ENCODE measurements at places on chromosomes 12 and 14.

DNA sequence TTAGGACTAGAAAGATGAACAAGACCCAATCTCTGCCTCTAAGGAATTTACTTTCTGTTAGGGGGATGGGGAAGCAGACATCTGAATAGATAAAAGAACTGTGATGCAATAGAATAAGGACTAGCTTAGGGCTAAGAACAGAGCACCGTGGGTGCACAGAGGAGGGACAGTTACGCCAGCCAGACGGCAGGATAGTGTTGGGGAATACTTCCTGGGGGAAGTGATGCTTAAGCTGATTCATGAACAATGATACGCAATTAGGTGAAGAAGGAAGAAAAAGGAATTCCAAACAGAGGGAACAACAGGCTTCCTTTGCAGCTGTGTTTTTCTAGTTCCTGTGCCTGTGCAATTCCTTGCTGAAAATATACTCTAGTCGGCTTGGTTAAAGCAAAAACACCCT is 501.1 kb downstream of the APAF1 start:
- no peak for DNase-seq

DNA sequence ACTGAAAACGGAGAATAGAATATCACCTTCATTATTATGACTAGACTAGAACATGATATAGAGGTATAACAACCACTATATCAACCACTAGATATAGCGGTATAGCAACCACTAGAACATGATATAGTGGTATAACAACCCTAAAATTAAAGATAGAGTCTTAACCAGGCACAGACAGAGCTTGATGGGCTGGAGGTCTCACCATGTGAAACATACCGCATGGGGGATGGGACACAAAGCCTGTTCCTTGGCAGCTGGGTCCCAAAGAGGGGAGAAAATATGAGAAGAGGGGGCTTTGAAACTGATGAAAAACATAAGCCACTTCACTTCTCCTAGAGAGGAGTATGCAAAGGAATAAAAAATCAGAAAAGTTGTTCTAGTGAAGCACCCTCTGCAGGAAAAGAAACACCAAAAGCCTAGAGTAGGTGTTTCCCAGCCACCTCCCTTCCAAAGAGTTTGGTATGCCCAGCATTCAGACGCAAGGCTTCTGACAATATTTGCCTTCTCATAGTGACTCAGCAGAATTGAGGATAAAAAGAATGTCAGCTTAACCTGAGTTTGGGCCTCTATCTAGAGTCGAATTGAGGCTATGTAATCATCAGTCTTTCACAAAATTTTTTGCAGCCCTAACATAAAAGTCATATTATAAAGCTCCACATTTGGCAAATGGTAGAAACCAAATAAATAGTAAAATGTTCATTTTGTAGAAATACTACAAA is 316.4 kb downstream of the NOVA1 start:
- no peak for DNase-seq

DNA sequence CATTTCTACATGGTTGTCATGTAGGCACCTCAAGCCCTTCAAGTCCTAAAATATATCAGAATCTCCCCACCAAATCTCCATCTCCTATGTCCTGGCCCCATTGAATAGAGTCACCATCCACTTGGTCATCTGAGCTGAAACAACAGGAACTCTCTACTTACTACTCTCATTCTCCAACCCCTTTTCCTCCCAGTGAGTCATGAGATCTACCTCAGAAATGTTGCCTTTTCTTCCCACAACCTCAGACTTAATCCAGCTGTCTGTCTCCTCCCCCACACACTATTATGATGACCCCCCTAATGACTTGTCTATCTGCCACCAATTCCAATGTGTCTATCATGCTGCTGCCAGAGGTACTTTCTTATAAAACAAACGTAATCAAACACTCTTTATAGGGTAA is 72.3 kb upstream of the TMEM263 start:
- no peak for DNase-seq

GRCh38 chr14:91229743-91230200 is 14.7 kb downstream of the GPR68 start:
- DNase-seq: no peak

GRCh38 chr12:21438643-21439042 is 1.2 kb downstream of the PYROXD1 start:
- no peak for DNase-seq

DNA sequence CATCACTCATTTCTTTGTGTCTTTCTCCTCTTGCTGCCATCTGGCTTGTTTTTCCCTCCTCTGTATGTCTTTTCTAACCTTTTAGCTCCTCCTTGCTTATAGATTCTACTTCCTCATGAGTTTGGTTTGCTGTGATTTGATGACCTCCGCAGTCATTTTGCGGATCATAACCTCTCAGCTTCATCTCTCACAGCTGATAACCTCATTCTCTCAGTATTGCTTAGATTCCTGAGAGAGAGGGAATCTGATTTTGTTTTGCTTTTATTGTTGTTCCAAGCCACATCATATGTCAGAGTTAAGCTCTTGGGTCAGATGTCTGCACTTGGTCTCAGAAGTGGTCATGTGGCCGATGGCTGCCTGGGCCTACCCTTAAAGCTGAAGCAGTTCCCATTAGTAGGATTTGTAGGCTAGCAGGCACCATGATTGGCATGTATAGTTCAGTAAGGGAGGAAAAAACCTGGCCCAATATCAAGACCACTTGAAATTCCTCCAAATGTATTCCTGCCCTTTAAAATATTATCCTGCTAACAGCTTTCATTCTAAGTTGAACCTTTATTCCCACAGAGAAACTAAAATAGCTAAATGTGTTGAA is 13.5 kb downstream of the ZNF664 start:
- DNase-seq: no peak

GRCh38 chr12:108234158-108234557 is 105.0 kb downstream of the CMKLR1 start:
- no peak for DNase-seq

DNA sequence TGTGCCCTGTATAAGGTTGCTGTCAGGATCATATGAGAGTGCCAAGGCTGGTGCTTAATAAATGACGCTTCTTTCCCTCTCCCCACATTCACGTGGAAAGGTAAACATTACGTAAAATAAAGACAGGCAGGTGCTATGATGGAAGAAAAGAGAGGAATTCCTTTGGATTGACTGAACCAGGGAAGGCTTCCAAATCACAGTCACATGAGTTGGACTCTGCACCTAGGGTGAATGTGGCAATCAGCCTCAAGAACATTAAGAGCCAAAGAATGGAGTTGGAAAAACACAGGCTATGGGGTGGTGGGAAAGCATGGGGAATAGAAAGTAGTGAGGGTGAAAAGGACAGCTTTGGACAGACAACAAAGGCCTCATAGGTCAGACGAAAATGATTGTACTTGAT is 473.1 kb downstream of the VRK1 start:
- no peak for DNase-seq

DNA sequence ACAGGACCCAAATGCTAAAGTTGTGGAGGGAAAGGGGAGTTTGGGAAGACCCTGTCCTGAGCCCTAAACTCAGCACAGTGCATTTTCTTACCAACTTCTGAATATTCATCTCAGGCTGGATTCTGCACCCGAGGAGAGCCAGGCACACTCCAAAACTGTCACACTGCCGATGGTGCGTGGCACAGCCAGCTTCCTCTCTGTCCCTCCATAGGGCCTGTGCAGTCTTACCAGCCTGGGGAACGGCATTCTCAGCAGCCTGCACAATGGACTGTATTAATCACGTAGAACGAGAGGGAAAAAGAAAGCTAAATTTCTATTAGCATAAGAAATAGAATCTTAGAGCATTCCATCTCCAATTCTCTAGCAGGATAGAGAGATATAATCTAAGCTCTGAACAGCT is 71.3 kb upstream of the GPATCH2L start:
- no peak for DNase-seq

Measured in stimulated activated CD4-positive, alpha-beta T cell treated with anti-CD3 and anti-CD28 coated beads, Interleukin-1b, Interleukin-23, amount 100 ng/mL, for 24 hours (primary cell).